ENCODE measurements at places on chromosomes 5 and 9. TPM values are rescaled to one million over a fixed set of nuclear protein-coding genes. Genes with fewer than 3 reads are reported as not detected.

The CREB3 gene
- 19.0 TPM for total RNA-seq

The LHFPL2 gene
- 75.7 TPM for total RNA-seq

The IL5 gene
- not detected for total RNA-seq

The CATSPER3 gene
- total RNA-seq = not detected

The CNTNAP3 gene
- 4.2 TPM for total RNA-seq

The CDH9 gene
- total RNA-seq = not detected

The PCDHB16 gene
- total RNA-seq = 2.5 TPM

The GPSM1 gene
- 18.6 TPM for total RNA-seq

The NR2F1 gene
- 4.8 TPM for total RNA-seq

The CEP72 gene
- 4.4 TPM for total RNA-seq

The EPB41L4A gene
- 9.8 TPM for total RNA-seq

The ALDH1B1 gene
- 9.3 TPM for total RNA-seq

The SGCD gene
- total RNA-seq = 54.5 TPM

The PRR7 gene
- total RNA-seq = 1.1 TPM

The GFI1B gene
- 0.59 TPM for total RNA-seq

The LECT2 gene
- not detected for total RNA-seq
